ENCODE measurements at places on chromosomes 11 and 22.

DNA sequence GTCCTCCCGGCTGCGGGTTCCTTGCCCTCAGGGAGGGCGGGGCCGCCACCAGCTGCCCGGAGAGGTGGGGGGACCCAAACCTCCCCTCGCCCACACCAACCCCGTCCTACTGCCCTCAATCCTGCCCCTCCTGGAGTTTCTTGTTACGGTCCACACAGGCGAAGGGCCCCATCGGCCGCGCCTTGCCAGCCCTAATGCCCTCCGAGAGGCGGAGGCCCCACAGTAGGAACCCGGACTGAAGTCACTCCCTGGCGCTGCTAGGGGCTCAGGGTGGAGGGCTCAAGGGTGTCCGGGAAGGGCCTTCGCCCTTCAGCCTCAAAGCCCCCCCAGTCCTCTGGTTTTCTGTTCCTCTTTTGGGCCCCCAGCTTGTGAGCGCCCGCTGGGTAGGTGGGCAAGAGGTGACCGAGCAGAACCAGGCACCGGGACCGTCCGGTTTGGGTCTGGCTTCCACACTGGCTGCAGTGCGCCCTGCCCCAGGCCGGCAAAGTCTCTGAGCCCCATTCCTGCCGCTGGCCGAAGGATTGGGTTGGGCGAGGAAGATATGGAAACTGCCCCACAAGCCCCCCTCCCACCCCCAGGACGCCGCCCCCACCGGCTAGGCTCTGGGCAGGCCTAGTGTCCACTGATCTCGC is 24.5 kb downstream of the DUSP8 start:
- DNase-seq = no peak

DNA sequence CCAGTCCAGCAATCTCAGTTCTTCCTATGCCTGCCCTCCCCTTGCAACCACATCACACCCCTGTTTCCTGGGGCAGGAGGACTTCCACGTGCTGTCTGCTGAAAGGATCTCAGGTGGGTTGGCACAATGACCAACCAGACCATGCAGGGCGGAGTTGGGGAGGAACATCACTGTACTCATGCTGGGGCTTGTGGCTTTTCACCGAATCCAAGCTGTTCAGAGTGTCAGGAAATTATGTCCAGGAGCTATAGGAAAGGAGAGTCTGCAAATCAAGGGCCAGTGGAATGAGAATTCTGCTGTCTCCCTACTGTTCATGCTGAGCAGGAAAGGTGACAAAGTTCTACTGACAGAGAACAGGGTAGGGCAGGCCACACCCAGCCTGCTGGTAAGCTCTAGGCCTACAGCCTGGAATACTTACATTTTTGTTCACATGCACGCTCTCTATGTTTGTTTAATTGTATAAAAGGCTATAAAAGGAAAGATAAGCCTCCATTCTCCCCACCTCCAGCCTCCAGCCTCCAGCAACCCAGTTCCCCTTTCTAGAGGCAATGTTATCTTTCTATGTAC is 1.7 kb upstream of the PLAAT2 start:
- DNase-seq = no peak

- DNase-seq = no peak
Observed at GRCh38 chr22:20407829-20408228, 13.9 kb downstream of the ZNF74 start.

DNA sequence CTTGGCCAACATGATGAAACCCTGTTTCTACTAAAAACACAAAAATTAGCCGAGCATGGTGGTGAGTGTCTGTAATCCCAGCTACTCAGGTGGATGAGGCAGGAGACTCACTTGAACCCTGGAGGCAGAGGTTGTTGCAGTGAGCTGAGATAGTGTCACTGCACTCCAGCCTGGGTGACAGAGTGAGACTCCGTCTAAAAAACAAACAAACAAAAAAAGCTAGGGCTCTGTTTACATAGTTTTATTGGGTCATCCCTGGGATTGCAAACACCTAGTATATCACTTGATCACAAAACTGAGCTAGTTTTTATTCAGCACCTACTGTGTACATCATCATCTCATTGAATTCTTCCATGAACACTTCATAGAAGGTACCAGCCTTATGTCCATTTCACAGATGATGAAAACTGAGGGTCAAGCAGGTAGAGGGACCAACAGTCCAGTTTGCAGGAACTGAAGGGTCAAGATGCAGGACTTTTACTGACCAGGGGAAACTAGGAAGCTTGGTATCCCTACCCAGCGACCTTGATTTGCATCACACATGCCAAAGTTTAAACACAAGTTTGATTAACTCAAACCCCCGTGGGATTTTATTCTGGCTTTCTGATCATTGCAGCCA is 9.2 kb upstream of the MRTFA start:
- DNase-seq = no peak

DNA sequence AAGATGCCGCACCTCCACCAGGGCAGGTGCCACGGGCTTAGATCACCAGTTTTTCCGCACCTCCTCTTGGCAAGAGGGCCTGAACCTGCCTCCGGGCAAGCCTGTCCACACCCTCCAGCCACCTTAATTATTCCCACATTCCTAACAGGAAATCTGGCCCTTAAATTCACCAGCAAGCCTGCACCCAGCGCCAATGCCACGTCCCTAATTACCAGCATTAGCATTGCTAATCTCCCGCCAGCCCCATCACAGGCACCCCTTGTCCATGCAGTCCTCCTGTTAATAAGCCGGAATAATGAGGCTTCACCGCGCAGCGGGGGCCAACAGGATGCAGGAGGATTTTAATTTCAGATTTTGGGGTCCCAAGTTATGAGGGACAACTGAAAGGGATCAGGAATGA is 69.7 kb downstream of the PHF21B start:
- no peak for DNase-seq

DNA sequence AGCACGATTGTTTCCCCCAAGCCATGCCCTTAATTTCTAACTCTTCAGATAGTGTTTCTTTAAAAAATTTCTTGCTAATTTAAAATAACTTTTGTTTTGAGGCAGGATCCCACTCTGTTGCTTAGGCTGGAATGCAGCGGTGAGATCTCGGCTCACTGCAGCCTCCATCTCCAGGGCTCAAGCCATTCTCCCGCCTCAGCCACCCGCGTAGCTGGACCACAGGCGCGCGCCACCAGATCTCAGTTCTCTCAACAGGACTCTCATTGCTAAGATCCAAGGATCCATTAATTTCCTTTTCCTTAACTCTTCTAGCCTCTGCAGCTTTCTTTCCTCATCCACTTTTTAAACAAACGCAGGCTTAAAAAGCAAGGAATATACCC is 327 bp upstream of the MED17 start:
- no peak for DNase-seq

GRCh38 chr11:4881188-4881587 is 512 bp upstream of the OR51T1 start:
- DNase-seq = no peak

- DNase-seq = no peak
Observed at GRCh38 chr11:13784855-13785254, 116.4 kb downstream of the FAR1 start.

GRCh38 chr11:68710409-68710808 is 26.1 kb downstream of the GAL start:
- DNase-seq = no peak

- no peak for DNase-seq
Observed at GRCh38 chr22:46102159-46102558, 48.2 kb upstream of the PPARA start.

- DNase-seq = no peak
Observed at GRCh38 chr11:116885951-116886655, 48.7 kb upstream of the APOA1 start.

DNA sequence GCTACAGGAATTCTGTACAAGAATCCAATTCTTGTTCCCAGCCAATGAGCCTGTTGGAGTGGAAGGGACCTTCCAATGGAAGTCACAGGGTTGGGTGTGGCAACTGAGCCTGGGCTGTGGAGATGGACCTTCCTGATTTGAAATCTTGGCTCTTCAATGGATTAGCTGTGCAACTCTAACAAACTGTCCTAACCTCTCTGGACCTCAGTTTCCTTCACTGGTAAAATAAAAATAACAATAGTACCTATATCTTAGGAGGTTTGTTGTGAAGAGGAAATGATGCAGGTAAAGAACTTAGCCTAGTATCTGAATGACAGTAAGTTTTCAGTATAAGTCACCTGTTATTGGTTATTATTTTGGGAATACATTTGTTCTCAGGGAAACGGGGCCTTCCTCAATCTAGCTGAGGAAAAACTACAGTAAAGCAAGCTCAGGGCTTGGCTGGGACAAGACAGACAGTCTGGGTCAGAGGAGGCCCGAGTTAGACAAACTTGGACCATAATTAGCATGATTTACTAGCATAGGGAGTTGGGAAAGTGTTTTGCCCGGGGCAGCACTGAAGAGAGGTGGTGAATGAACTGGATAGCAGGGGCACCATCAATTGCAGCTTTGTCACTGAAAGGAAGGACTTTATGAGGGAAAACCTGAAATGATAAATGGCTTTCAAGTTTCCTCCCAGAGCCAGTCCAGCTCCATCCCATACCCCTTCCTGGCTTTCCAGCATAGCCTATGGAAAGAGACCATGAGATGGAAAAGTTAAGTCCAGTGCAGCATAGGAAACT is 13.7 kb downstream of the ELF5 start:
- DNase-seq = no peak

GRCh38 chr11:17721242-17721999 is 2.0 kb downstream of the MYOD1 start:
- DNase-seq = no peak

- DNase-seq = no peak
Observed at GRCh38 chr11:469684-470560, 19.8 kb downstream of the PTDSS2 start.

- DNase-seq = no peak
Observed at GRCh38 chr11:120168960-120169681, 31.2 kb upstream of the TRIM29 start.

- no peak for DNase-seq
Observed at GRCh38 chr11:76615950-76616349, 54.6 kb downstream of the LRRC32 start.

DNA sequence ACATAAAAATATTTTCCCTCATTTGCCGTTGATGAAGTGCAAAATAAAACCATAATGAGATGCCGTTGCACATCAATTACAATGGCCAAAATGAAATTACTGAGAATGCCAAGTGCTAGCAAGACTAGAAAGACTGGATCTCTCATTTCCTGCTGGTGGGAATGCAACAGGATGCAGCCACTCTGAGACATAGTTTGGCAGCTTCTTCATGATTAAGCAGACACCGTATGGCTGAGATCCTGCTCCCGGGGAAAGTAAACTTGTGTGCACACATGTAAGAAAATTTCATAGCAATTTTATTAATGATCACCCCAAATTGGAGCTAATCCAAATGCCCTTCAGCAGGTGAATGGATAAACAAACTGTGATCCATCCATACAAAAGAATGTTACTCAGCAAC is 1013.2 kb downstream of the TBC1D22A start:
- no peak for DNase-seq

- peak; percentile 33 for DNase-seq
Observed at GRCh38 chr11:76799066-76799804, 16.1 kb downstream of the TSKU start.

- no peak for DNase-seq
Observed at GRCh38 chr11:92329646-92330045, 105.0 kb downstream of the FAT3 start.

DNA sequence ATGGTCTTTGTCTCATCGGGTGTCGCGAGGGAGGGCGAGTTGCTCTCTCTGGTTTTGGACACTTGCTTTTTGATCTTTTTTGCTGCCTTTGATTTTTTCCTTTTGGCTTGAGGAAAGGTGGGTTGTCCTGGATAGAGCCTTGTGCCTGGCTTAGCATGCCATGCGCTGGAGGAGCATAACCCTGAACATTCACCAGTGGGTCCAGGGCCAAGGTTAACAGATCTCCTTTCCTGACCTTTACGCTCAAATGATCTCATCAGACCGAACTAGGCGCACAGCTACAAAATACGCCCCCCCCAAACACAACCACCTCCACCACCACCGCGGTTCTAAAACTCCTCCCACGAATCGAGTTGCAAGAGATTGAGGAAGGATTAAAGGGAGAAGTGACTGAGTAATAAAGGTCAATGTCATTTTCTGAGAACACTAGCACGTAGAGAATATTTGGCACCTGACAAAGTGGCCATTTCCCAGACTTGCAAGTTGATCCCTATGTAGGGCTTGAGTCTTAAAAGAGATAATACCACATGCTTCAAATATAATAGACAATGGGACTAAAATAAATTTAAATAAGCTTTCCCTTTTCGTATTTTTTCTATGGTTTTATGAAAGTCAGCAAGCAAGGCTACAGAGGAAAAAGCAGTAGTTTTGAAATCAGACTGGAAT is 48.7 kb upstream of the CADM1 start:
- DNase-seq = no peak

- no peak for DNase-seq
Observed at GRCh38 chr11:124724979-124725718, 14.6 kb upstream of the NRGN start.

DNA sequence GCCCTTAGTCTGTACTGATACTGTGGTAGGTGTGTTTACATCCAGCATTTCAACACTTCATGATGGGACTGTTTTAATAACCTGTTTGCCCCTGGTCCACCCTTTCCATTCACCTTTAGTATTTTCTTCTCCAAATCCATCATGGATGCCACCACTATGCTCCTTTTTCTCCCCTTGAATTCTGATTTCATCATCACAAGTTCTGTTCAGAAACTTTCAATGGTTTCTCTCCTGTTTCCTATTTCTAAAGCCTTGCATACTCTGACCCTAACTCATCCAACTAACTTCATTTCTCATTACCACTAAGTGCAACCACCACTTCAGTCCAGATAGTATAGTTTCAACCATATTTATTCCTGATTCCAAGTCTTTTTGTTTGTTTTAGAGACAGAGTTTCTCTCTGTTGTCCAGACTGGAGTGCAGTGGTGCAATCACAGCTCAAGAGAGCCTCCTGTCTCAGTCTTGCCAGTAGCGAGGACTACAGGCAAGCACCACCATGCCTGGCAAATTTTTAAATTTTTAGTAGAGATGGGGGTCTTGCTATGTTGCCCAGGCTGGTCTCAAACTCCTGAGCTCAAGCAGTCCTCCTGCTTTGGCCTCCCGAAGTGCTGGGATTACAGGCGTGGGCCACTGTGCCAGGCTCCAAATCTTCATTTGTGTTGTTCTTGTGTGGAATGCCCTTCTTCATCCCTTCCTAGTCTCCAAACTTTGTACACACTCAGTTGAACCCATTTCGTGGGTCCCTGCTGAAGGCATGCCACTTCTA is 1.2 kb upstream of the LIN7C start:
- no peak for DNase-seq

DNA sequence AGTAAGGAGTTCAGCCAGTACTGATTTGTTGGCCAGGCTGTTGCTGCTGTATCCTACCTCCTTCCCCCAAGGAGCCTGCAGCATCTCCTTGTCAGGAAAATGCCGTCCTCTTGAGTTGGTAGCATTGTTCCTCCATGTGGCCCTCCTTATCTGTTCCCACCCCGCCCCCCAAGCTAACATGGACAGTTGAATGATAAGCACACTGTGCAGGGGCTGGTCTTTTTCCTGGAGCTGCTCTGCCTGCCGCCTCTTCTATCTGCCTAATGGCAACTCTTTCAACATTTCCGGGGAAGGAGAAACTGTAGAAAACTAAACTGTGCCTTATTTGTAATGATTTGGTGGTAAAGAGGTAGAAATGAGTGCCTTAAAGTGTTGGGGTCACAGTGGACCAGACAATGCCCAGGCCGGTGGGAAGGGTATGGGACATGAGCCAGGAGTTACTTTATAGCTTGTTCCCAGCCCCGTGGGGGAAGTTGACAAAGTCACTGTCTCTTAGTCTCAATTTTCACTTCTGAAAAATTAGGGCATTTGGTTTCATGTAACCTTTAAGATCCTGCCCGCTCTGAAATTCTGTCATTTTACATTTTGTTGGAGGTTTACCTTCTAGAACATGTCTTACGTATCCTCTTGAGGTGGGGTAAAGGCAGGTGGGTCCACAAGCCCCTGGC is 4.5 kb downstream of the FAM118A start:
- no peak for DNase-seq
